ENCODE measurements at places on chromosomes 11 and 22.

- DNase-seq, result peak; percentile 28
Measured at GRCh38 chr11:94593030-94593429, 25.9 kb downstream of the PIWIL4 start.

- no peak for DNase-seq
Measured at GRCh38 chr11:48123254-48123875, 93.2 kb upstream of the OR4B1 start.

- no peak for DNase-seq
Measured at GRCh38 chr22:30614268-30614667, 7.3 kb downstream of the TCN2 start.

DNA sequence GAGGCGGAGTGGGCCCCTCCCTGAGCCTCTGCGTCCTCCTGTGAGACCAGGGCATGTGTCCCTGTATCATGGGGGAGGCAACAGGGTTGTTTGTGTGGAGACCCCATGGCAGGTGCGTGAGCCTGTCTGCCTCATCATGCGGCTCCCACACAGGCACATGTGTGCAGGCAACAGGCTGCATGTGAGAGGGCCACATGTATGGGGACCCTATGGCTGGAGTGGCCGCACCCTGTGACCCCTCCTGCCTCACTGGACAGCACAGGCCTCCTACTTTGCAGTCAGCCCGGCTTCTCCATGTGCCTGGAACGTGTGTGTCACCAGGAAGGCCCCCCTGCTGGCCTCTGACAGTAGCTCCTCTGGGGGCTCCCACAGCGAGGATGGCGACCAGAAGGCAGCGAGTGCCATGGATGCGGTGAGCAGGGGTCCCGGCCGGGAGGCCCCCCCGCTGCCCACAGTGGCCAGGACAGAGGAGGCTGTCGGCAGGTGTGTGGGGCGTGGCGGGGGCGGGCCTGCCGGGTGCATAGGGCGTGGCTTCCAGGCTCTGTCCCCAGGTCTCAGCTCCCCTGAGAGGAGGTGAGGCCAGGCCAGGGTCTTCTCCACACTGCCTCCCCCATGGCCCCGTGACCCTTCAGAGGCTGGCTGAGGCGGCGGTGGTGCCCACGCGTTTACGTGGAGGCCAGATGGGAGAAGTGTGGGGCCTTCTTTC lies 34.1 kb downstream of the SBF1 start:
- no peak for DNase-seq

- DNase-seq, result no peak
Measured at GRCh38 chr22:42664976-42665831, 16.0 kb upstream of the CYB5R3 start.

GRCh38 chr11:72578566-72578965 lies 95.7 kb downstream of the PDE2A start:
- no peak for DNase-seq

- no peak for DNase-seq
Measured at GRCh38 chr11:18726040-18726439, at the start of gene IGSF22. Gene IGSF22 (minus strand): TSS chr11:18726188. CDS start chr11:18724236, 1,952 bp downstream.

DNA sequence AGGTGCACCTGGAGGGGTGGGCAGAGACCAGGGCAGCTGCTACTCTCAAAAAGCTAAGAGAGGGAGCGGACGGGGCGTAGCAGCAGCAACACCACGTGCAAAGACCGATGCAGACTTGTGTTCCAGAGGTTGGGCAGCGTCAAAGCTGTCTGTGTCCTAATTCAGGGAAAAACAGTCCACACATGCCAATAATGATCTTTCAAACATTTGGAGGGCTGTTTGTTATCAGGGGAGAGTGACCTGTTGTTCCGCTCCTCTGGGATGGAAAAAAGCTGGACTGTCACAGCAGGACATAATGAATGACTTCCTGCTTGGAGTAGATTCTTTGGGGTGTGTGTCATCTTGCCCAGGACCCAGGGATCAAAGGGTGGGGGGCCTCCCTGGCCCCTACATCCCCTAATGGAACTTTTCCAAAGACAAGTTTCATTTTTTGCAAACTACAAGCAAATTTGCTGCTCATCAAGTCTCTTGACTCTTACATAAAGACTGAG lies 6.2 kb upstream of the FBLN1 start:
- DNase-seq, result no peak

- peak; percentile 22 for DNase-seq
Measured at GRCh38 chr11:15835788-15836411, 520.4 kb downstream of the SOX6 start.

GRCh38 chr22:45790401-45790800 lies 118.8 kb downstream of the ATXN10 start:
- no peak for DNase-seq

DNA sequence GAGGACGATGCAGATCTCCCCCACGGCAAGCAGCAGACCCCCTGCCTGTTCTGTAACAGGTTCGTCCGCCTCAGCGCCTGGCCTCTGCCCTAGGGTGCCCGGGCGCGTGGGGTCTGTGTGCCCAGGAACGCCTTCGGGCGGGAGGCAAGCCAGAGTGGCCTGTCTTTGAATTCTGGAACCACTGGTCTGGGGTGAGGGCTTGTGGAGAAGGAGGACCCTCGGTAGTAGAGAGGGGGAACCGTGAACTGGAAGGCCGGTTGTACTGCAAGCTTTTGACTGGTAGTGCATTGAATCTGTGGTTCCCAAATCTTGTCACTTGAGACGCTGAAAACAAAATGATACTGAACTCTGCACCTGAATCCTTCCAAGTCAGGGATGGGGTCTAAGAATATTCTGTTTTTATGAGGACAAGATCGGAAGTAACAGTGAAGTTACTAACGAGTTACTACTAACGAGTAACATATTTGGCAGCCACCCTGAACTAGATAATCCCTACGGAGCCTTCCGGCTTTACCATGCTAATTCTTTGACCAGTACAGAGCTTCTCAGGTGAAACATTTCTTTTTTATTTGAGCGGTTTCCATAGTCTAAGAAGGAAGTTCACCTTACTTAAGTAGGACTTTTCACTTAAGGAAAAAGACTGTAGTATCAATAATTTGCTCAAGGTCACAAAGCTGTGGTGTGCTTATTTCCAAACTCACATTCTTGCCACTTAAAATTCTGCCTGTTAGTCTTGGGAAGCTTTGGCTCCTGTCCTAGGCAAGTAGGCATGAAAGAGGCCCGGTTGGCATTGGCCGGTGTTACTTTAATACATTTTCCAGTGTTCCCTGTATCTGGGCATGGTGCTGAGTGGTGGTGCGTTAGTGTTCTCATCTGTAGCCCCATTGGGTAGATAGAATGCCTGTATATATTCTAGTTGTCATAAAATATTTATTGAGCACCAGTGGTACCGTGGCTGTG lies 860 bp downstream of the PRMT3 start:
- DNase-seq, result no peak

- DNase-seq, result no peak
Measured at GRCh38 chr11:59968395-59968783, 4.6 kb downstream of the OOSP4A start.

DNA sequence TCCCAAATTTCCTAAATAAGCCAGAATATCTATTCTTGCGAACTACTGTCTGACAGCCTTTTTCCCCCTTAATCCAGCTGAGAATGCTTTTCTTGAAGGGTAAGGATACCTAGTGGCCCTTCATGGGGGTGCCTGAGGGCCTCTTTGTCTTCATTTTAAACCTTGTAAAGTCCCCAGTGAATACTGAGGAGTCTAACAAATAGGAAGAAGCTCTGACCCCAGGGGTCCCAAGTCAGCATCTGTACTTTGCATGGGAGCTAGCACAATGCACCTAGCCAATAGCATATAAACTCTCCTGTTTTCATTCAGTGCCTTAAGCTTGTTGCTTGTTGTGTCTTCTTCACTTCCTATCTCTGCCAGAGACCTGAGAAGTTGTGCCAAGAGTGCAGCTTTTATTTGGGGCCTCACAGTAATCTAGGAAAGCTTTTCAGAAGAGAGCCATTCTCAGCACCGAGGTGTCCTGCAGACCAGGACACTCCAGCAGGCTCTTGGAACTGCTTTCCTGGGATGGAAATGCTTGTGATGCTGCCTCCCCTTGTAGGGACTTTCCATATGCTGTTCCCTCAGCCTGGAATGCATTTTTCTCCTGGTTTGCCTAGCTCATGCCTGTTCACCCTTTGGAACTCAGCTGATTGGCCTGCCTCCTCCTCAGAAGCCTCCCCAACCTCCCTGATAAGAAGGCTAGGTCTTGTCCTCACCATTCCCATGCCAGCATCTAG lies 37.2 kb downstream of the BMAL1 start:
- no peak for DNase-seq

DNA sequence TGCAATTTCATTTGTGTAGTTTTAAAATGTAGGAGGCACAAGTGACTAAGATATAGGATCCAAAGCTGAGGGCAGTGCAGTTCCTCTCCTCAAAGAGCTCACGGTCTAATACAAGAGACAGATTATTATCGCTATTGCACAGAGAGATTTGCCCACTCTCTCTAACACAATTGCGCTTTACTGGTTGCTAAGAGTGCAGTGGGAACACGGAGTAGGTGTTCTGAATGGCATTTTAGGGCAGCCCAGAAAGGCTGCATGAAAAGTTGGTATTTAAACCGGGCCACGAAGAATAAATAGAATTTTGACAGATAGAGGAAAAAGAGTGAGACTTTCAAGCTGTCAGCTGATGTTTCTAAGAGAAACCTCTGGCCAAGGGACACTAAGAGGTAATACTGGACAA lies 79.5 kb downstream of the BLID start:
- DNase-seq, result no peak

GRCh38 chr11:56705784-56706396 lies 7.0 kb downstream of the OR9G1 start:
- no peak for DNase-seq

GRCh38 chr22:49266561-49267519 lies 560.8 kb downstream of the BRD1 start:
- DNase-seq, result no peak

- DNase-seq, result peak; percentile 86
Measured at GRCh38 chr11:12888525-12889158, 120.5 kb upstream of the RASSF10 start.

- peak; percentile 8 for DNase-seq
Measured at GRCh38 chr11:72584293-72584938, 89.8 kb downstream of the PDE2A start.

Measured in fibroblast of skin of right quadriceps (primary cell).